ENCODE measurements at places on chromosomes 7 and 10. TPM values are rescaled to one million over a fixed set of nuclear protein-coding genes. Genes with fewer than 3 reads are reported as not detected.

The CRTAC1 gene
- total RNA-seq = 3.2 TPM

The MAP3K8 gene
- 5.8 TPM for total RNA-seq

- DNase-seq = no peak
Observed at GRCh38 chr7:124765401-124766352, at the start of gene GPR37. Gene GPR37 (minus strand): TSS chr7:124765792. CDS start chr7:124764976, 816 bp downstream.

GRCh38 chr7:44755698-44756627 lies 7.3 kb downstream of the ZMIZ2 start:
- DNase-seq = no peak

The SPDYE9 gene
- total RNA-seq = not detected

DNA sequence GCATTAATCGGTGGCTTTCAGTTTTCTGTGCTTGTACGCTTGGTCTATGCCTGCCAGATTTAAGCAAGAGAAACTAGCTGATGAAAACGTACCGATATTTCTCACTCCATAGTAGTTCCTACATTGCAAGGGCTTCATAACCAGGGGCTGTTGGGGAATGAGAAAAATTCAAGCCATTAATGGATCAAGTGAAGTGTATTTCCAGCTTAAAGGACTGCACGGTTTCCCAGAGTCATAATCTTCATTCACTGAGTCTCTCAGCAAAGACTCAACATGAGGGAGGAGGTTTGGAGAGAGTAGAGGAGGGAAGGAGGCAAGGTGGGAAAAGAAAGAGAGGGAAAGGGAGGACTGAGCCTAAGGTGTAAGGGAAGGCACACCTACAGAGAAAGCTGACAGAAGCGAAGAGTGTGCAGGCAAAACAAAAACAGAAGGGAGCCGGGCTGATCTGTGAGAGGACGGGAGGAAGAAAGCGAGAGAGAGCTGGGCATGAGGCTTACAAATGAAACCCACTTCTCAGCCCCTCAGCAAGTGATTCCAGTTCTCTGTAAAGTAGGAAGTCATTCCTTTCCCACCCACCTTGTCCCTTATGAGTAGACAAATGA lies 625 bp downstream of the GIMAP2 start:
- DNase-seq = no peak
